CD14-positive monocyte (primary cell): ENCODE measurements at places on chromosomes 7 and 10.

DNA sequence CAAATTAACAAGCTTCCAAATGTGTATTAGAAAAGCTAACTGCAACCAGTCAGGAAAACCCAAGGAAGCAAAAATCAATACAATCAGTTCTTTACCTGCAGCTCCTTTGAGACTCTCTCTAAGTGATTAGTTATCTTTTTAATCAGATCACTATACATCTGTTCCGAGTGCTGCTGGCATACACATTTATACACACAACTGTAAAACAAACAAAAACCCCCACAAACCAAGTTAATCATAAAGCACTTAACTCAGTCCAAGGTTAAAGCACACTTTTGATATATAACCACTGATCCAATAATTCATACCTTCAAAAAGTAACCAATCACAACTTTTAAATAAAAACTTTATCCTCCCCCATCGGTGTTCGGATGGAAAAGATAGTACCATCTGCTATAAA, 25.6 kb downstream of the CACUL1 start:
- no peak for DNase-seq

- peak; percentile 49 for DNase-seq
Measured at GRCh38 chr7:151168003-151168786, 701 bp upstream of the GBX1 start.

- no peak for DNase-seq
Measured at GRCh38 chr7:47681249-47681810, 99.4 kb upstream of the TNS3 start.

GRCh38 chr10:61752111-61753011, 89.6 kb downstream of the CABCOCO1 start:
- no peak for DNase-seq

DNA sequence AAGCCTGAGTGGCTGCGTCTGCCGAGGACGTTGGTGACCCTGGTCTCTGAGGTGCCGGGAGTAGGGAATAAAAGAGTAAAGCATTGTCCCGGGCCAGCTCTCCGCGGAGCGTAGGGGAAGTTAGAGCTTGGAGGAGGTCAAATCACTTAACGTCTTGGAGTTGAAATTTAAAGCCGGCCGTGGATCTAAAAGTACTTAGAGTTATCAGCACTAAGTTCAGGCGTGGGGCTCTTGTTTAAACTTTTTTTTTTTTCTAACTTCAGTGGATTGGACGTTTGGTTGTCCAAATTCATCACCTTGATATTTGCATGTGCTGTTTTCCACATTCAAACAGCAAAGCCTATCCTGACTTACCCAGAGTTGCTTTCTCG, 700 bp downstream of the NIPSNAP2 start:
- DNase-seq = no peak
